ENCODE measurements at places on chromosomes 2 and 18.

- no peak for DNase-seq
These were observed 74.7 kb upstream of the TLK1 start for GRCh38 chr2:171235262-171235881.

DNA sequence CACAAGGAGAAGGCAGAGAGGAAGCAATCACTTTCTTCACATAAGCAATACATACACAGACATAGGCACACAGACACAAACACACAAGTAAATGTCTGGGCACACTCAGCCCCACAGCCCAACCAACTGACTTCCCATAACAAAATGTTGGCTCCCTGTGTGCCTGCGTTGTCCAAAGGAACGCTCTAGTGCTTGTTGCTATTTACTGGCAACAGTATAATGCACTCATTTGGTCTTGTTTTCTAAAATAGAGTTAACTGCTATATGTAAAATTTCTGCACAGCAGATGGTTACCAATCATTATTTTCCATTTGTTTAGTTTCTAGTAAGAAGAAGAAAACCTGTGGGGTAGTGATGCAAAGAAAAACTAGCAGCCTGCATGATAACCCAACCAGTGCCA lies 16.5 kb downstream of the FIGN start:
- DNase-seq: no peak

GRCh38 chr2:177547122-177547521 lies 154.5 kb downstream of the AGPS start:
- DNase-seq: no peak

- DNase-seq: no peak
These were observed 26.5 kb upstream of the KANSL1L start for GRCh38 chr2:210197720-210198119.

- no peak for DNase-seq
These were observed 604 bp downstream of the COQ10B start for GRCh38 chr2:197453914-197454398.

DNA sequence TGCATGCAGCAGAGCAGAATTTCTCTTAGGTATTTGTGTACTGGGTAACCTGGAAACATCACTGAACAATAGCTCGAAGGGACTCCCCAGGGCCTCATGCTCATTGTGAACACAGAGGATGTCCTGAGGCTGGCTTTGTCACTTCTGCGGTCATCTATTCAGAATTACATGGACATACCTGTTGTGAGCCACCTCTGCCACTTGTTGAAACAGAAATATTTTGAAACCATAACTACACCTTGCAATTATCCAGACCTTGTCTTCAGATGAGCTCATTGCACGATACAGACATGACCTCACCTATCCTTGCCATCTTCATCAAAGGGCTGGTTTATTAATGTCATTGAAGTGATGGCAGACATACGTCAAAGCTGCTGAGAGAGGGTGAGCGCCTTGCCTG lies 23.4 kb upstream of the CREG2 start:
- DNase-seq: no peak
